GM13977 (cell line): ENCODE measurements at places on chromosomes 12 and 14.

DNA sequence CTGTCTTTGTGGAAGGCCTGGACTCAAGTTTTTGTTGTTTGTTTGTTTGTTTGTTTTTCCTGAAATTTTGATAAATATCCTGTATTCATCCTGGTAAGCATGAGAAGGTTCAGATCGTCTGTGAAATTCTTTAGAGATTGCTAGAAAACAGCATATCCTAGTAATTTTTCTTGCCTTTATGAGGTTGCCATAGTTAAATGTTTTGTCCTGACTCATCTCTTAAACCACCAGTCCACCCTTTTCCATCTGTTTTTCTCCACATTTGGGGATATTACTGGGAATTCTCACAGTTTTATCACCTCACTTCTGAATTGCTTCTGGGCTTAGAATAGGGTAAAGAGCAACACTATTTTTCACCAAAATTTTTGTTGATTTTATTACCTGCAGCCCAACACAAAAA is 248.3 kb downstream of the FBXL14 start:
- DNase-seq, result no peak

DNA sequence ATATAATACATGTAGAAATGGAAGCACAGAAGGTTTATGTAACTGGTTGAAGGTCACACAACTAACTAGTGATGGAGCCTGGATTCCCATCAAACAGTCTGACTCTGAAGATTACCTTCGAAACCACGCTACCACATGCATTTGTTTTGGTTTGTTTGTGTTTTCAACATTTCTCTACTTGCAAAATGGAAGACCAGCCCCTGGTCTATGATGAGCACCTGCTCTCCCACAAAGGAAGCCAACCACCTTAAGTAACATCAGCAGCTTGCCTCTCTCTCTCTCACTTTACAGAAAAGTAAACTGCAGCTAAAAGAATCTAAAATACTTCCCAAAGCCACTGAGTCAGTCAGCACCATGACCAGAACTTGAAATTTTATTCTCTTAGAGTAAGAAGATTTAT is 186.9 kb upstream of the TMPO start:
- no peak for DNase-seq

GRCh38 chr14:45743884-45744283 is 490.9 kb upstream of the MIS18BP1 start:
- DNase-seq, result no peak

DNA sequence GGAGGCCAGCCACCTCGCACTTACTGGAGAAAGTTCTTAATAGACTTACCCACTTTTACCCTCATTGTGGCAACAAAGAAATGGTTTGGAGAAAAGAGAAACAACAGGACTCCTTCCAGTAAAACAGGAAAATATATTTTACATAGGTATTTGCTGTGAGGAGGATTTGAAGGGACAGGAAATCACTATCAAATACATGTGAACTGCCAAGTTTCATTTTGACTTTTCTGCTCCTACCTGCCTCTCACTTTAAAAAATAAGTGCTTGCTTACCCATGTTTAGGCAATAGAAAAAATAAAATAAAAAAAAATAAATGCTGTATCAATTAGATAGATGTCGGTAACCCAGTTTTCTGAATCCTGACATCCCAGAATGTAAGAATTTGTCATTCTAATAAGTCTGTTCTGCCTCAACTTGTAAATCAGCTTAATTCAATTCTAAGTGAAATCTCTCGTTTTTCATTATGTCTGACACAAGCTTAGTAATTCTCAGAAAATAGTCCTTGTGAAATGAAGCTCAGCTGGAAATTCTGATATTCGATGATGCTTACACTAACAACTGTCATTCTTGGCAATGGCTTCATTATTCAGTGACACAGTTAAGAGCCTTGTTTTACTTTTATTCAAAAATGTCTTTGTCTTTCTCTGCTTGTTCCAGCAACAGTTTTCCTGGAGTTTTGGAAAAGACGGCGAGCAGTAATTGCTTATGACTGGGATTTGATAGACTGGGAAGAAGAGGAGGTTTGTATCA is 131.3 kb downstream of the SLC5A8 start:
- DNase-seq, result no peak

- DNase-seq, result no peak
Observed at GRCh38 chr12:67991158-67991557, 1.9 kb downstream of the IFNG-AS1 start.

DNA sequence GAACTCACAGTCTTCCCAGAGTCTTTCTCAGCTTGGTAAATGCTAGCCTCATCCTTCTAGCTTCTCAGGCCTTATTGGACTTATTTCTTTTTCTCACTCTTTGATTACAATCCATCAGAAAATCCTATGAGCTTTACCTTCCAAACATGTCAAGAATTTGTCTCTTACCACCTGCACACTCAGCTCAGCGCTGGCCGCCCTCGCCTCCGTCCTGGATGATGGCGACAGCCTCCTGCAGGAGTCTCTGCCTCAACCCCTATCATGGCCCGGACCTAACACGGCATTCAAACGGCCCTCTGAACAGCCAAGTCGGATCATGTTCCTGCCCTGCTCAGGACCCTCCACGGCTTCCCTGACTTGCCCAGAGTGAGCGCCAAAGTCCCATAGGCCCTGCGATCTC is 333.1 kb upstream of the FKBP4 start:
- DNase-seq, result no peak

DNA sequence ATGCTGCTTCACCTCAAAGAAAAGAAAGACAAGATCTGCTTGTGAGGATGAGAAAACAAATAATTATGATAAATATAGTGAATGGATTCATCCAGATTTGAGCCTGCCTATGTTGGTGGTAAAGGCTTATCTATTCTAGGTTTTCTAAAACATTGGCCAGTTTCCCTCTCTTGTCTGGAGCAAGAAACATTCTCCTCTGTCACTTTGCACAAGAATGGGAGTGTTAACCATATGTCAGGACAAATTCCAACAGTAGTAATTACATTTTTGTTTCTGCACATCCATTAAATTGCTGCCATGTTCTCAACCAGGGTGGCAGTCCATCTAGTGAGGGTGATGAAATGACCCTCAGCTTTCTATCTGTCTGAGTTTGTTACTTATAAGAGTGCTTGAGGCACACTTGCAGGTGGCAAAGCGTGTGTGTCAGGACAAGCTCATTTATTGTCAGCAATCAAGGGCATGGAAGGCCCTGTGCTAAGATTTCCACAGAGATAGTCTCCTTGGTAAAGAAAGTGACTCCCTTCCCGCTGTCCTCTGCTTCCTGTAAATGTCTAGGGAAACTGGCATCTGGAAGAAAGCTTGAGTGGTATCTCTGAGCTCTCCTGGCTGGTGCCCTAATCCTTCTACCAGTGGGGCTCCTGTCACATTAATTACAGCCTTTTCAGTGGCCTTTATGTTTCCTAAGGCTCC is 502.1 kb upstream of the FLRT2 start:
- DNase-seq, result no peak

DNA sequence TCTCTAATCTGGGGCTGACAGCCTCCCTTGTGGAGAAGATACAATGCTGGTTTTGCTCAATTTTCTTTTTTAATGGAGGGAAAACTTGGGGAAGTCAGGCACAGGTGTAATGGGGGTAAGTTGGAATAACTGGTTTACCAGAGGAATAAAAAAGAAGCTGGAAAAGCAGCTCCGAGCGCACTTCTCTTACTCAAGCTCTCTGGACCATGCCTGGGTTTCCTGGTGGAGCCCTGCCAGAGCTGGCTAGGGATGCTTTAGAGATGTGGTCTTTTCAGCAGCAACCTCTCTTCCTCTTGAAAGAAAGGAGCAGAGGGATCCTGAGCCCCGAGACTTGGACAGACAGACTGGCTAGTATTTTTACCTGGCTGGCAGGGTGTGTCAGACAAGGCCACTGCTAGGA is 3.9 kb upstream of the KCNA5 start:
- no peak for DNase-seq

GRCh38 chr12:88932457-88932856 is 352.2 kb upstream of the KITLG start:
- DNase-seq, result no peak

DNA sequence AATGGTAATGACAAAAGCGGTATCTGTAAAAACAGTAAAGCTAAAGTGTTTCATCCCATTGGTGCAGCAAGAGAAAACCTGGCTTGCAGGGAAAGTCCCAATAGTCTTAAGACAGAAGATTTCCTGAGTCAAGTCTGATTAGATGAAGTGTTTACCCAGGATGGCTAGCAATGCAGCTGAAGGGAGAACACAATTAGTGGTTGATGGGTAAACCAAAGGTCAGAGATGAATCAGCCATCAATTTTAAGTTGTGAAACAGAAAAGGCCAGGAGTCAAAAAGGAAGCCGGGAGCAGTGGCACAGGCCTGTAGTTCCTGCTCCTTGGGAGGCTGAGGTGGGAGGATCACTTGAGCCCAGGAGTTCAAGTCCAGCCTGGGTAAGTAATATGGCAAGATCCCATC is 52.6 kb downstream of the SEC23A start:
- DNase-seq, result peak; percentile 14

- no peak for DNase-seq
Observed at GRCh38 chr12:19810213-19810612, 370.9 kb downstream of the AEBP2 start.

- no peak for DNase-seq
Observed at GRCh38 chr12:109710747-109711595, 2.7 kb upstream of the FAM222A start.

DNA sequence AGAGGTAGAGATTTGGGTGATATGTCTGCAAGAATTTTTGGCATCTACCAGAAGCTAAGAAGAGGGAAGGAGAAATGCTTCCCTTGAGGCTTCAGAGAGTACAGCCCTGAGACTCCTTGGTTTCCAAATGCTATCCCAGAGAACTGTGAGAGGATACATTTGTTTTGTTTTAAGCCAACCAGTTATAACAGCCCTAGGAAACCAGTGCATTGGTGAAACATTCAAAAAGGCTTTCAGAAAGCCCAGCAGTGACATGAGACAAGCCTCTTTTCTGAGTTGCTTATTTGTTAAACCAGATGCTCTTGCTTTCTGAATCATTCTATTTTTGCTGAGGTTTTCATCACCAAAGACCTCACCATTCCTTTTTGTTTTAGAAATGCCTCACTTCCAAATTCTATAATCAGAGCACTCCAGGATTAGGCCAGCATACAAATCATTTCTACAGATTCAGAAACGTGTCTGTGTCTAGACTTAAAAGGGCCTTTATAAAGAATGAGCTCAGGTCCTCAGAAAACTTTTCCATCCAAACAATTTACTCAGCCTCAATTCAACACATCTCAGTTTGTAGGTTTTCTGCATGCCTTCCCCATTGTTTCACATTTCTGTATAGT is 1617.8 kb upstream of the FLRT2 start:
- DNase-seq, result no peak

- no peak for DNase-seq
Observed at GRCh38 chr12:42945927-42946326, 356.4 kb upstream of the PRICKLE1 start.

- DNase-seq, result peak; percentile 8
Observed at GRCh38 chr12:90515199-90516175, 439.5 kb downstream of the CCER1 start.

GRCh38 chr12:9066183-9066623 is 49.5 kb downstream of the A2M start:
- no peak for DNase-seq

- no peak for DNase-seq
Observed at GRCh38 chr12:127311720-127312364, 955.1 kb upstream of the TMEM132C start.

- no peak for DNase-seq
Observed at GRCh38 chr12:124440841-124441381, 126.5 kb downstream of the NCOR2 start.

GRCh38 chr12:54298904-54299303 is 1.9 kb downstream of the NFE2 start:
- DNase-seq, result no peak

DNA sequence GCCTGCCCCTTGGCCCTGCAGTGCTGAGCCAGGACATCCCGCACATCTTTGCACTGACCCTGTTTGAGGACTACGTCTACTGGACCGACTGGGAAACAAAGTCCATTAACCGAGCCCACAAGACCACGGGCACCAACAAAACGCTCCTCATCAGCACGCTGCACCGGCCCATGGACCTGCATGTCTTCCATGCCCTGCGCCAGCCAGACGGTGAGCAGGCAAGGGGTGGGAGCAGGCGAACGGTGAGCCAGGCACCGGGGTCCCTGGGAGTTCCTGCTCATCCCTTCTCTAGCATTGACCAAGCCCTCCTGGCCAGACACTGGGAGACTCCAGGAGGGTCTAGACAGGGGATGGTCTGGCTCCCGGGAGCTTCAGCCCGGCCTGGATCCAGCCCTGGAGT is 17.4 kb upstream of the NXPH4 start:
- DNase-seq, result no peak

DNA sequence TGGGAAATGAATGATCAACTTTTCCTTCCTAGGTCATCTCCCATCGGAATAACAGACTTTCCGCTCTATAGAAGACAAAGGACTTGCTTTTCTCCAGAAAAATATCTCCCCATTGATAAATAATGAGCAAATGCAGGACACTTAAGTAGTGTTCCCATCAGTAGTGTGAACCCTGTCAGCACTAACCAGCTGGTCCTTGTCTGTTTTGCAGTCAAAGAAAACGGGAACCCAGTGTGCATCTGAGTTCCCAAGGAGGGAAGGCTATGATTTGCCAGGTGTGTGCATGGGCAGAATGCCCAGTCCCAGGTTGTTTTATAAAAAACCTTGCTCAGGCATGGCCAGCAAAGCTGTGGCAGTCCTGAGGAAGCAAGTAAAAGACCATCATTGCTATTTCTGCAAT is 256.5 kb upstream of the HMGA2 start:
- DNase-seq, result no peak

DNA sequence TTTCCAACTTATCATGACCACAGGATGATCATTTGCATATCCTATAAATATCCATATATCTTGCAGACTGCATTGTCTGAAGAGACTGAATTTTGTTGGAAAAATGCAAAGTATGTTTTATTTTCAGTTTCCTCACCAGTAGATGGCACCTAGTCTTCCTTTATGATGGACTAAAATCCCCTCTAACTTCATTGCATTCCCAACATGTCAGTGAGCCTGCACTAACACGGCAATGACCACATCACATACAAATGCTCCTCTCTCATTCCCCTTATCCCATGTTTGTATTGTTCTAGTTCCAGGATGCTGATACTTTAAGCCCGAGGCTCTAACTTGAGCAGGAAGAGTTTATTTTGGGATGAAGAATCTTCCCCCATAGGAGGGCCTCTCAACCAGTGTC is 24.7 kb upstream of the MYBPC1 start:
- no peak for DNase-seq

DNA sequence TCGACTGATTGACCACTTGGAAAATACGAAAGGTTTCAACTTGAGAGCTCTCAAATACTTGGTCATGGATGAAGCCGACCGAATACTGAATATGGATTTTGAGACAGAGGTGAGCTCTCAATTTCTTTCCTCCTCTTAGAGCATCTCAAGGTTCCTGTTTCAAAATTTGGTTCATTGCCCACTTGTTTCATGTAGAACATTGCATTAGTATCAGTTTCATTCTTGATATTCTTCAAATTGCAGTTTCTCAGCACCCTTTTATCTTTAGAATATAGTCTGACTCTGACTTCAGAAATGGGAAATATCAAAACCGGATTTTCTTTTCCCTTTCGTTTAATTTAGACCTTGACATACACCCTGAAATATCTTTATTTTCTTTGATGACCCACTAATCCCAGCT is 8.8 kb downstream of the DDX47 start:
- peak; percentile 64 for DNase-seq
